ENCODE measurements at places on chromosomes 1 and 21.

- DNase-seq, result peak; percentile 52
Observed at GRCh38 chr1:192604979-192605620, 29.5 kb downstream of the RGS1 start.

DNA sequence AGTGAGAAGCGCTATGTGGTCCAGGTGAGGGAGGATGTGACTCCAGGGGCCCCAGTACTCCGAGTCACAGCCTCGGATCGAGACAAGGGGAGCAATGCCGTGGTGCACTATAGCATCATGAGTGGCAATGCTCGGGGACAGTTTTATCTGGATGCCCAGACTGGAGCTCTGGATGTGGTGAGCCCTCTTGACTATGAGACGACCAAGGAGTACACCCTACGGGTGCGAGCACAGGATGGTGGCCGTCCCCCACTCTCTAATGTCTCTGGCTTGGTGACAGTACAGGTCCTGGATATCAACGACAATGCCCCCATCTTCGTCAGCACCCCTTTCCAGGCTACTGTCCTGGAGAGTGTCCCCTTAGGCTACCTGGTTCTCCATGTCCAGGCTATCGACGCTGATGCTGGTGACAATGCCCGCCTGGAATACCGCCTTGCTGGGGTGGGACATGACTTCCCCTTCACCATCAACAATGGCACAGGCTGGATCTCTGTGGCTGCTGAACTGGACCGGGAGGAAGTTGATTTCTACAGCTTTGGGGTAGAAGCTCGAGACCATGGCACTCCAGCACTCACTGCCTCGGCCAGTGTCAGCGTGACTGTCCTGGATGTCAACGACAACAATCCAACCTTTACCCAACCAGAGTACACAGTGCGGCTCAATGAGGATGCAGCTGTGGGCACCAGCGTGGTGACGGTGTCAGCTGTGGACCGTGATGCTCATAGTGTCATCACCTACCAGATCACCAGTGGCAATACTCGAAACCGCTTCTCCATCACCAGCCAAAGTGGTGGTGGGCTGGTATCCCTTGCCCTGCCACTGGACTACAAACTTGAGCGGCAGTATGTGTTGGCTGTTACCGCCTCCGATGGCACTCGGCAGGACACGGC lies 2.2 kb downstream of the CELSR2 start:
- no peak for DNase-seq

DNA sequence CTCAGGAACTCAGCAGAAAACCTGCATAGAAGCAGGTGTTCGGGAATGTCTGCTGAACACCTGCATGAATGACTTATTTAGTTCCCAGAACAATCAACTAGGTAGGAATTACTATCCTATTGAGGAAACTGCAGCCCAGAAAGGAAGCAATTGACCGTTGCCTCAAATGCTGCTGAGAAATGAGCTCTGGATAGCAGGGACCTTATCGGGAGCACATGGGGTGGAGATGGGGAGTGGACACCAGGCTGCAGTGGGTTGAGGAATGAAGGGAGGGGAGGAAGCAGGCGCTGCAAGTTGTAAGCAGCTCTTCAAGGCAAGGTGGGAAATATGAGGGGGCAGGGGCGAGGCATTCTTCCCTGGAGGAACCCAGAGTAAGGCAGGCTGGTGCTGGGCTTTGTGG lies 10.8 kb upstream of the CDCP2 start:
- DNase-seq, result no peak

GRCh38 chr1:234208351-234208750 lies 164.9 kb upstream of the COA6 start:
- DNase-seq, result no peak

DNA sequence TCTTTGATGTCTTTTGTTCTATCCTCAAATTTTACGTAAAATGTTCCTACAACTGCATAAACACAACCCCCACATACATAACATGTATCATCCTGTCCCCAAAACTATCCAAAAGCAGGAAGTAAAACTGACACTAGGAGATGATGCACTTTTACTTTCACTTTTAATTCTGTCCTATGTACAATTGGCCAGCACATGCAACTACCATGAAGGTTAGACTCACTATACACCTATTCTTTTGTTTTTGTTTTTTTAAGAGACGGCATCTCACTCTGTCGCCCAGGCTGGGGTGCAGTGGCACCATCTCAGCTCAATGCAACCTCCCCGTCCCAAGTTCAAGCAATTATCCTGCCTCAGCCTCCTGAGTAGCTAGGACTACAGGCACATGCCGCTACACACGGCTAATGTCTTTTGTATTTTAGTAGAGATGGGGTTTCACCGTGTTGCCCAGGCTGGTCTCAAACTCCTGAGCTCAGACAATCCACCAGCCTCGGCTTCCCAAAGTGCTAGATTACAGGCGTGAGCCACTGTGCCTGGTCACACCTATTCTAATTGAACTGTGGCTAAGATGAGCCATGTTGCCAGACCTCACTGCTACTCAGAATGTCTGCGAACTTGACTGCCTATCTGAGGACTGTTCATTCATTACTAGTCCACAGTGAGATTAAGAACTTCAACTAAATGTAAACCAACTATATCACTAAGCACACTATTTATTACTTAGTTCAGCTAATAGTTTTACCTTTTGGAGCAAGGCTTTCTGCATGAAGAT lies 48.0 kb downstream of the TOR3A start:
- DNase-seq, result peak; percentile 22
